IPS DF 6.9 (cell line): ENCODE measurements at places on chromosomes 6 and 20.

- DNase-seq, result no peak
These were observed 53.3 kb downstream of the RNASET2 start for GRCh38 chr6:166903027-166903426.

DNA sequence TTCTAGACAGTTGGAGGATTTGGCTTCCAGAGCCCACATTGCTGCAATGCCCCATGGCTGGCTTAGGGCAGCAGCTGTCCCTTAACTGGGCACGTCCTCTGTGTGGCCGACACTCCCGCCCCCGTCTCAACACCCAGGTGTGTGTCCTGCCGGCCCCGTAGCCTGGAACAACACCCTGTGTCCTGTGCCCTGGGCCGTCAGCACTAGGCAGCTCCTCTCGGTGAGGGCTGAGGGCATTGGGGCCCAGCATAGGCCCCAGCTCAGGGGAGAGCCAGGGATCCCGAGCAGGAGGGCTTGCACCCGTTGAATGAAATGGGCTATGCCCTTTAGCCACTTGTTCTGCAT is 121.0 kb downstream of the CDH4 start:
- no peak for DNase-seq

- no peak for DNase-seq
These were observed 13.1 kb downstream of the UTRN start for GRCh38 chr6:144298194-144298593.

DNA sequence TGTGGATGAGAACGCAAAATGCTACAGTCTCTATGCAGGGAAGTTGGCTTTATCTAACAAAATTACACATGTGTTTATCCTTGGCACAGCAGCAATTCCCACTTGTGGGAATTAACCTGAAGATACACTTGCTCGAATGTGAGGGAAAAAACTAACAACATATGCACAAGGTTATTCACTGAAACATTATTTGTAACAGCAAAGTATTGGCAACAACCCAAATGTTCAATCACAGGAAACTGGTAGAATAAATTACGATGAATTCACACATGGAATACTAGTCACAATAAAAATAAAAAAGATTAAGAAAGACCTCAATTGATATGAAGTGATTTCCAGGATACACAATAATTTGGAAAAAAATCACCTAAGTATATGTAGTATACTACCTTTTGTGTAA is 68.1 kb upstream of the OGFRL1 start:
- DNase-seq, result no peak

- no peak for DNase-seq
These were observed 3.7 kb downstream of the ACSS1 start for GRCh38 chr20:25054096-25054820.

GRCh38 chr6:12804952-12805645 is 88.5 kb downstream of the PHACTR1 start:
- DNase-seq, result no peak

DNA sequence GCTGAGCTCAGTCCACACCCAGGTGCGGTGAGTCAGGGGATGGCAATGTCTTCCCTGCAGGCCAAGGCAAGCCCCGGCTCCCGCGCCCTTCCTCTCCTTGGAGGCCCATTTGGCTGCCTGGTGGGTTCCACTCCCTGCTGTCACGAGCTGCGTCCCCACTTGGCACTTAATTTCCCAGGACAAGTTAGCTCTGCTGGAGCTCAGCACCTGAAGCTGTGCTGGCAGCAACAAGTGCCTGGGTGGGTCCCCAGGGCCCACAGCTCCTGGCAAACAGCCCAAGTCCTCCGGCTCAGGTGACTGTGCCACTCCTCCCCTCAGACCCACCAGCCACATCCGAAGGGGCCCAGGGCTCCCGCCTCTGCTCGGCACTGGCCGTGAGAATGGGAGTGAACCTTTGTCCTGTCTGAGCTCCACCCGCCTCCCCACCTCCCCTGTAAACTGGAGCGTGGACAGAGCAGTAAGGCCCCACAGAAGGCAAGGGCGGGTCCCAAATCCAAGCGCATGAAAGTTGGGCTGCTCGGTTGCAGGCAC is 16.9 kb downstream of the LAMA5 start:
- DNase-seq, result no peak

DNA sequence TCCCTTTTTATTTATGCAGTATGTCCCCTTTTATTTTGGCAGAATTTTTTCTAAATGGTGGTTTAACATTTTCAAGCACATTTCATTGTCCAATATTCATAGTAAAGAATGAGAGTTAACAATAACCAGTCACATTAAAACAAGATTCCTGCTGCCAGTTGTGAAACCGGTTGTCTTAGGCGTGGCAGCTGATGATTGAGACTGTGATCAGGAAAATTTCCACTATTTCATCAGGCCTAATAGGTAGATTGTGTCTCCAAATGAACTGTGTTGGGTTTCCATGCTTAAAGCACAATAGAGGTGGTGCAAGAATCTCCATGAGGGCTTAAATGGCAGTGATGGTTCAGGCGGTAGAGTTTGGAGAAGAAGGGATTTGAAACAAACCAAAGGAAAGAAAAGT is 15.3 kb downstream of the PRDM1 start:
- no peak for DNase-seq

DNA sequence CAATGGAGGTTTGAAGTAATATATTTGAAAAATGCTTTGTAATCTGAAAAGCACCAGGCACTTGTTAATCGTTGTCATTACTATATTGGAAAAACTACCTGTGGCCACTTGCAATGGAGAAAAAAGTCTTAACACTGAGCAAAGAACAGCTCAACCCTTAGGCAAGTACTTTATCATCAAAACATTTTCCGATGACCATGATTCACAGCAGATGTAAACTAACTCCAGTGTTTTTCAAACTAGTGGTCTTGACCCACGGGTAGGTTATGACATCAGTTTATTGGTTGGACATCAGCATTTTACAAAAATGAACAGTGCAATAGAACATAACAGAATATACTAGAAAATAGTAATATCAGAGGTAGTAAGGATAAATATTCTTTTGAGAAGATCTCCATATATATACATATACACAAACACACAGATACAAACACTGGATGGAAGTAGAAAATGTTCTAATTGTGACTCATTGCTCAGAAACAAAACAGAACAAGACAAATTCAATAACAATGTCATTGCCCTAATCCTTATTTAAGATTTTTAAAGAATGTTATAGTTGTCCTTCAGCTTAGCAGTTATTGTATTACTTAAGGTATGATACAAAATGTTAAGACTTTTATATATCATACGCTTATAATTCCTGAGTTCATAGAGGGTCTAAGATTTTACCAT is 123.0 kb downstream of the PLCB1 start:
- no peak for DNase-seq

- no peak for DNase-seq
These were observed 40.3 kb upstream of the TENT5A start for GRCh38 chr6:81792826-81793225.

DNA sequence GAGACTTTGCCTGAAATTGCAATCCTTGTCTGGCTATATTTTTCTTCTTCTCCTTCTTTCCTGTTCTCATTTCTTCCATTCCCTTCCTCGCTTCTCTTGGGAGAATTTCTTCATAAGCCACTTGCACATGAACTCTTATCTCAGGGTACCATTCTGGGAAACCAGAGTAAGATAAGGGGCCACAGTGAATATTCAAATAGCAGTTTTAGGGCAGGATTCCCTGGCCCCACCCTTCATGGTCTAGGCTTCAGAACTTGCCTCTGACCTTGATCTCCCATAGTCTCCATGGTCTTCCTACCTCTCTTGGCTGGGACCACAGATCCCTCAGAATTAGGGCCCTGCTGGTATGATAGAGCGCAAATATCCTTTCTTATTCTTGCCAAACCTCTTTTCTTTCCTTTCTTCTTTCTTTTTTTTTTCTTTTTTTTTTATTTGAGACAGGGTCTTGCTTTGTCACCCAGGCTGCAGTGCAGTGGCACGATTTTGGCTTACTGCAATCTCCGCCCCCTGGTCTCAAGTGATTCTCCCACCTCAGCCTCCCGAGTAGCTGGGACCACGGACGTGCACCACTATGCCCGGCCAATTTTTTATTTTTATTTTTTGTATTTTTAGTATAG is 123.0 kb upstream of the CITED2 start:
- DNase-seq, result no peak

GRCh38 chr20:54028276-54029011 is 42.0 kb downstream of the BCAS1 start:
- no peak for DNase-seq

GRCh38 chr20:41011551-41012067 is 17.0 kb upstream of the TOP1 start:
- DNase-seq, result no peak

GRCh38 chr6:36745836-36746235 is 48.2 kb downstream of the RAB44 start:
- DNase-seq, result no peak
